Renal pelvis (tissue), 12 donors: ENCODE measurements at places on chromosomes 12 and 14. TPM values are rescaled to one million over a fixed set of nuclear protein-coding genes. Genes with fewer than 3 reads are reported as not detected.

GRCh38 chr12:88544991-88545980 is 35.0 kb downstream of the KITLG start:
- no peak for DNase-seq

The RNF212B gene
- 2.3 TPM for polyA plus RNA-seq

The RBP5 gene
- polyA plus RNA-seq = 52.3 TPM

The CISTR gene
- not detected for polyA plus RNA-seq

The SDSL gene
- 16.2 TPM for polyA plus RNA-seq

DNA sequence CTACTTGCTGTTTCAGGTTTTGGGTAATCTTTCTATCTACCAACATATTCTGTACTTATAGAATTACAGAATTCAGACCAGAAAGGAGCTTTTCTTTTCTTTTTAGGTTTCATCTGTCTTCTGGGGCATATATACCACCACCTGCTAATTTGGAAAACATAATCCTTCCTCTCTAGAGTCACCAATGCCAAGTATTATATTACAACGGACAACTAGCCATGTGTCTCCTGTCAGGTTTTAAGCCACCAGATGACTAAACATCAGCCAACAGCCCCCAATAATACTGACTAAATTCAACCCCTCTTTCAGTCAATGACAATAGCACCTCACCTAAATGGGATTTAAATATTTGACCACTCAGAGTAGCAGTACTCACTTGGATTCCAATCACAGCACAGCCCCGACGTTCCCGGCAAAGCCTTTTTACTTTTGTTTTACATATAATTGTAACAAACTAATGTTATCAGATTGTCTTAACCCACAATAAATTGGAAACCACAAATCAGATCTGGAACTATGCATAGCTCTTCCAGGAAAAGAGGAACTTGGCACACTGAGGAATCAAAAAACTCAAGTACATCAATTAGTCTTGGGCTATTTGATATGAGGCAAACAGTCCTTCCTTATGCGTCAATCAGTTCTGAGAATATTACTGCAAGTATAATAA is 13.5 kb downstream of the SLC11A2 start:
- DNase-seq = no peak

- DNase-seq = no peak
These were observed 19.1 kb downstream of the POU6F1 start for GRCh38 chr12:51198568-51199365.

The SMCO3 gene
- polyA plus RNA-seq = 2.3 TPM

DNA sequence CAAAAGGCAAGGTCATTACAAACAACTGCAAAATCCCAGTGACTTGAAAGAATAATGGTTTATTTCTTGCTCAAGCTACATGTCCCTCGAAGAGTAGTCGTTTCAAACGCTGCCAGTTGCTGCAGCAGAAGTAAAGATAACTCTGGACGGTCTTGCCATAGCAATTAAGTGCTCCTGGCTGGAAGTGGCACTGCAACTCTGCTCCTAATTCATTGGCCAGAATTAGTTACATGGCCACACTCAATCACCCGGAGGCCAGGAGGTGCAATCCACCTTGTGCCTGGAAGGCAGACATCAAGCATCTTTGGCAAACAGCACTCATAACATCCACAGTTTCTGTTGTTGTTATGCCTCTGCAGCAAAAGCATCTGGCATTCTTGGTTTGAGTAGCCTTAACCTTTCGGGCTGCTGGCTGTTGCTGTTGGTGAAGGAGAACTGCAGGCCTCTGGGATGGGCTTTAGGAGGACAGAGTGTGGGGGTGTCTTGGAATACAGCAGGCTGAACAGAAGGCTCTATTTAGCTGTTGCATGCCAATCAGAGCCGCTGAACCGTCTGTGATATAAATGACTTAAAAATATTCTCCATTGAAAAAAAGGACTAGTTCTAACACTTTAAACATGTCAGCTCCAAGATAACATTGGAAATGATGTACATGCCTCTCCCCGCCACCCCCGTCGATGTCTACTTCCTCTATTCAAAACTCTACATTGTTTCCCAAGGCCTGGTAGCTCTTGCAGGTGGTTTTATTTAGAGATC is 123.5 kb upstream of the DYRK2 start:
- DNase-seq = no peak

GRCh38 chr12:132146772-132147422 is 2.6 kb downstream of the NOC4L start:
- DNase-seq = no peak

The NFE2 gene
- 2.2 TPM for polyA plus RNA-seq

DNA sequence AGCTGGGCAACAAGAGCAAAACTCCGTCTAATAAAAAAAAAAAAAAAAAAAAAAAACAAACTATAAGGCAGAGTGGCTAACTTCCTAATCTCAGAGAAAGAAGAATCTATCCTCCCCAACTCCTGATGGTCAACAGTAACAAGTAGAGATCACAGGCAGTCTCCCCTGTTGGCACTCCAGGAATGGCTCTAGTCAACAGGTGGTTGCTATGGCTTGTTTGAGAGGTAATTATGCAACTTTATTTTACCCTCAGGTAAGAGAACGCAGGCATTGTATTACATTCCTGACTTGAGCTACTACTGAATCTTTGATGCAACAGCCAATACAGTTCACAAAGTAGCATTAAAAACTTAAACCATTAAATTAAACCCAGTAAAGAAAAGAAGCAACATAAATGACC is 180.3 kb downstream of the DICER1 start:
- no peak for DNase-seq

GRCh38 chr12:44874981-44875416 is 1.1 kb downstream of the NELL2 start:
- peak; percentile 4 for DNase-seq

- no peak for DNase-seq
These were observed 13.7 kb upstream of the OR6J1 start for GRCh38 chr14:22657861-22658260.

DNA sequence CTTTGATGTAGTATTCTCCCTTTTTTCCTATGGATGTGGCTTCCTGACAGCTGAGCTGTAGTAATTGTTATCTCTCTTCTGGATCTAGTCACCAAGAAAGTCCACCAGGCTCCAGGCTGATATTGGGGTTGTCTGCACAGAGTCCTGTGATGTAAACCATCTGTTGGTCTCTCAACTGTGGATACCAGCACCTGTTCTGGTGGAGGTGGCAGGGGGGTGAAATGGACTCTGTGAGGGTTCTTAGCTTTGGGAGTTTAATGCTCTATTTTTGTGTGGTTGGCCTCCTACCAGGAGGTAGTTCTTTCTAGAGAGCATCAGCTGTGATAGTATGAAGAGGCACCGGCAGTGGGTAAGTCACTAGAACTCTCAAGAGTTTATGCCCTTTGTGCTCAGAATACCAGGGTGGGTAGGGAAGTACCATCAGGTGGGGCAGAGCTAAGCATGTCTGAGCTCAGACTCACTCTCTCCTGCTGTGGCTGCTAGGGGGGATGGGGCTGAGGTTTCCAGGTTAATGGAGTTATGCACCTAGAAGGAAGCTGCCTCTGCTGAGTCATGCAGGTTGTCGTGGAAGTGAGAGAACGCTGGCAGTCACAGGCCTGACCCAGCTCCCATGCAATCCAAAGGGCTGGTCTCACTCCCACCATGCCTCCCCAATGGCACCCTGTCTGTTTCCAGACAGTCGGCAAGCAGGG is 3.0 kb upstream of the TAS2R14 start:
- DNase-seq = no peak

GRCh38 chr12:73159954-73160353 is 887.8 kb downstream of the TRHDE start:
- no peak for DNase-seq

- no peak for DNase-seq
These were observed 8.7 kb downstream of the DRAM1 start for GRCh38 chr12:101885912-101886561.

- DNase-seq = no peak
These were observed 27.7 kb upstream of the RNU6-8 start for GRCh38 chr14:32230695-32231280.

GRCh38 chr12:64497484-64497883 is 45.6 kb downstream of the TBK1 start:
- no peak for DNase-seq

GRCh38 chr12:97714107-97714563 is 251.5 kb downstream of the RMST start:
- no peak for DNase-seq

The KRT6B gene
- polyA plus RNA-seq = not detected

The KRT85 gene
- polyA plus RNA-seq = not detected

- DNase-seq = no peak
These were observed 38.8 kb downstream of the HSD17B6 start for GRCh38 chr12:56801661-56802622.

- no peak for DNase-seq
These were observed 2.4 kb downstream of the GNG2 start for GRCh38 chr14:51862860-51863259.

The VWF gene
- 10.6 TPM for polyA plus RNA-seq

GRCh38 chr14:104228221-104228620 is 89.8 kb downstream of the KIF26A start:
- no peak for DNase-seq

The IPO8 gene
- 64.4 TPM for polyA plus RNA-seq

The ARL6IP4 gene
- 209 TPM for polyA plus RNA-seq

GRCh38 chr14:91154851-91155625 is 41.2 kb downstream of the DGLUCY start:
- DNase-seq = peak; percentile 72
